GOT3 (cell line): ENCODE measurements at places on chromosomes 12 and 14.

DNA sequence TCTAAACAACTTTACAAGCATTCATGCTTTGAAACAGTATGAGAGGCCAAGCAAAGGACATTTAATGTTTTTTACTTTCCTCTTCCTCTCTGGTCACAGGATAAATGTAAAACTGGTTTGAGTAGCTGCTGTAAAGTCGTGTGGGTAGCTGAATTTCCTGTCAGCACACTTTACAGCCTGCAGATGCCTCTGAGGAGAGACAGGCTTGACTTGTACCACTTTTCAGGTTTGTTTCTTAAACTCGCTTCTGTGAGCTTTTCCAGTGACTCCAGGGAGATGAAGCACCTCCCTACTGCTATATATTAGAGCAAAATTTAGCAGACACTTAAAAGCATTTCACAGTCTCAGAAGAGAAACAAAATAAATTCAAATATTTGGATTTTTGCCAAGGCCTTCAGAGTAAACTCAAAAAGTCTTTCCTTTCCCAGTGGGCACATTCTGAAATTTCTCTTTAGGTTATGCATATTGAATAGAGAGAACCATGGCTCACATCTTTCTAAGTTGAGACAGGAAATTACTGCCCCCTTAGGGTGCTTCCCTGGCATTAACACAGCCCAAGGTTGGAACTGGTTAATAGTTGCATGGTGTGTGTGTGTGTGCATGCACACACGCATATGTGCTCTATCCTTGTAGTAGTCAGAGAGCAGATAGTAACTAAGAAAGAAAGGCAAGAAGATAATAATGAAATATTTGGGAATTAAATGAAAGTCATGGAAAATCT, 557.3 kb upstream of the MIS18BP1 start:
- no peak for DNase-seq

DNA sequence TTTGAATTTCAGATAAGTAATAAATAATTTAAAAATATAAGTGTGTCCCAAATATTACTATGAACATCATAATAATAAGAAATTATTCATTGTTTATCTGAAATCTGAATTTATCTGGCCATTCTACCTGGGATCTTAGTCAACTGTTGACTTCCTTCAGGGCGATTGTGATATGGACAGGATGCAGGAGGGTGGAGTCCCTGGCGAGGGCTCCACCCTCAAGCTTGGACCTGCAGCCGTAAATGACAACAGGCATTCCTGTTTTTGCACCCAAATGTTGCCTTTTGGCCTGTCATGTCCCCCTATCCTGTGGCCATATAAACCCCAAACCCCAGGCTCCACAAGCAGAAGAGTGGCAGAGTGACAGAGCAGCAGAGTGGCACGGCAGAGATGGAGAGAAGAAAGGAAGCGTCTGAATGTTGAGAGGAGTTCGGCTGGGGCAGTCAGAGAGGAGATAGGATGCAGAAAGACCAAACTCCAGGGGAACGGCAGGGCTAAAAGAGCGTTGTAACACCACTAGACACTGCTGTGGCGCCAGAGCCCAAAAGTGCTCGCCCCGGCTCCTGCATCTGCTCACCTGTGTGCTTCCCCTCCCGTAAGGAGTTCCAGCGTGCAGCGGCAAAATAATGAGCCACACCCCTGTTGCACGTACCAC, 39.4 kb upstream of the FUT8 start:
- no peak for DNase-seq

GRCh38 chr12:94312378-94312777, 147.3 kb downstream of the CEP83 start:
- no peak for DNase-seq

DNA sequence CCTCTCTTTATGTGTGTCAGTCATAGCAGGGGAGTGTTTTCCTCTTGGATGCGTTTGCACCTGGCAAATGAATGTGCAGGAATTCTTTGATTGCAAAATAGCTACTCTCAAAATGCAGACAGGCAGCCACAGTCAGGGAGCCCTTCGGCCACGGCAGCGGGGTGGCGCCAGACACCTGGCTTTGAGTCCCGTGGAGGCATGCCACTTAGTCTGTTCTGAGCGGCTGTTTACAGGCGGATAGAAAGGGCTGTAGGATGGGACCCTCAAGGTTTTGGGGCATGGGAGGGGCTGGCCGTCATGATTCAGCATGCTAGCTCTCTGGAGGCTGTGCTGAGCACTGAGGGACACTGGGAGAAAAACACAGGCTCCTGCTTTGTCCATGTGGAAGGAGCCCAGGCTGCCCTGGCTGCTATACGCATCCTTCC, 117.1 kb downstream of the SLC25A47 start:
- DNase-seq, result no peak

DNA sequence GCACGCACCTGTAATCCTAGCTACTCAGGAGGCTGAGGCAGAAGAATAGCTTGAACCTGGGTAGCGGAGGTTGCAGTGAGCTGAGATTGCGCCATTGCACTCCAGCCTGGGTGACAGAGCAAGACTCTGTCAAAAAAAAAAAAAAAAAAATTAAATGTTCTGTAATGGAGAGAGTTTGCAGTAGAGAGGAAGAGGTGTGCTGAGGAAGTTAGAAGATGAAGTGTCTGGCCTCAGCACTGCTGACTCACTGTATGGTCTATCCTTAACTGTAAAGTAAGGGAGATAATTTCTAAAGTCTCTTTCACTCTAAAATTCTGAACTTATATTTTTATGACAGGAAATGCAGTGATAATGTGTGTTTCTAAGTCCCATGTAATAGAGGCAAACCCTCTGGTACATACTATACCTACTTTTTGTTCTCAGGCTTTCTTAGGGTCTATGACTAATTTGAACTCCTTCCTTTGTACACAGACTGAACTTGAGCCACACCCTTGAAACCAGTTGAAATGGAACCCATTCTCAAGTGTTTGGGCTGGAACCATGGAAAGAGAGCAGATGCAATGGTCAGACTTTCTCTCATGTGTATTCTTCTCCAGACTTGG, 278.1 kb upstream of the FAR2 start:
- DNase-seq, result no peak

GRCh38 chr12:14357486-14357885, 8.0 kb upstream of the ATF7IP start:
- no peak for DNase-seq

DNA sequence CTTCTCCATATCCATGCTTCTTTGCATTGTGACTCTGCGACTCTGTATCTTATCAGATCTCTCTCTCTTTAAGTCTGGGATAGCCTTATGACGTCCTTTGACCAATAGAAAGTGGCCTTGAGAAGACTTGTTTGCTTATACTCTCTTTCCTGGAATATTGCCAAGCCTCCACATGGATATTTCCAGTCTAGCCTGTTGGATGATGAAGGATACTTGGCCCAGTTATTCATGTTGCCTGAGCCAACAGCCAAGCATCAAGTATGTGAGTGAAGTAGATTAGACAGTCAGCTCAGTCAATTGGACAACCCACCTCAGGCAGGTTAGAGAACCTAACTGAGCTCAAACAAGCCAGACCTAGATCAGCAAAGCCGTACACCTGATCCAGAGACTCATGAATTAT, 864.2 kb upstream of the MGAT4C start:
- DNase-seq, result no peak

DNA sequence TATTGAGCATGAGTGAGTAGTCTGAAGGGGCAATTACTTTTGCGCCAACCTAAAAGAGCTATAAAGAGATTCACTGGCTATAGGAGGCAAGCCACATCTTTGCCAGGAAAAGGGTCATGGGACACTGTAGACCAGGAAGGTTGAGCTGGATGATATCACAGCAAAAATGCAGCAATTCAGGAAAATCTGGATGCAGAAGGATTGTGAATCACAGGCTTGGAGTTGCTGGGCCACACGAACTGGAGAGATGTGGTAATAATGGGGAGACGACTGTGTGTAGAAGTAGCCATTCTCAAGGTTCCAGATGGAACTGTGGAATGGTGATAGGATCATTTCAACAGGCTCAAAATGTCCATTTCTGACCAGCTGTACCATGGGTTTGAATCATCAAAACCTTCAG, 151.4 kb upstream of the DAAM1 start:
- no peak for DNase-seq

- no peak for DNase-seq
These were observed 39.8 kb downstream of the TMPRSS12 start for GRCh38 chr12:50882563-50882962.

DNA sequence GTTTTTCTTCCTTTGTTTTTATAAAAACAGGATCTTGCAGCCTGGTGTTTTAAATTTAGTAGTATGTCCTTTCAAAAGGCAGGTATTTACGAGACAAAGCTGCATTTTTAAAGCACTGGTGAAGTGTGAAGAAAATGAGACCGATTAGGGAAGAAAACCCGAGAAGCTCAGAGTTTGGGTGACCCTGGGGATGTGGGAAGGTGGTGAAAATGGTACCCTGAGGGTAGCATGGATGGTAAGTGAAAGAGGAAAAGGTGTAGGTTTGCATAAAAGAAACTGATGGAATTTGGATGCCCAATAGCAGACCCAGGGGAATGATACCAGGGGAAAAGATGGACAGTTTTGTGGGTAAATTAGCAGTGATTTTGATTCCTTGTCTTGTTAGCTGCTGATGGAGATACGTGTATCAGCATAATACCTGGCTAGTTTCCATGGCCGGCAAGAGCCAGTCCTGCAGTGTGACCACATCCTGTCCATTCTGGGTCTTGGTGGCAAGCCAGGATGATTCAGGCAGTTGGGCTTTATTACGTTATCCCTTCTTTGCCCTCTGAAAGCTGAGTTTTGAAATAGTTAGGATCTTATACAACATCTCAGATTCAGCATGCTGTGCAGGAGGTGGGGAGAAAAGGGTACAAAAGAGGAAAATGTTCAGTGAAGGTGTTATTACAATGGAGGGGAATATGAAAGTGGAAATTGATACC, 8.9 kb downstream of the BICD1 start:
- DNase-seq, result peak; percentile 48

GRCh38 chr12:69062621-69063237, 129.8 kb upstream of the CPM start:
- DNase-seq, result no peak

DNA sequence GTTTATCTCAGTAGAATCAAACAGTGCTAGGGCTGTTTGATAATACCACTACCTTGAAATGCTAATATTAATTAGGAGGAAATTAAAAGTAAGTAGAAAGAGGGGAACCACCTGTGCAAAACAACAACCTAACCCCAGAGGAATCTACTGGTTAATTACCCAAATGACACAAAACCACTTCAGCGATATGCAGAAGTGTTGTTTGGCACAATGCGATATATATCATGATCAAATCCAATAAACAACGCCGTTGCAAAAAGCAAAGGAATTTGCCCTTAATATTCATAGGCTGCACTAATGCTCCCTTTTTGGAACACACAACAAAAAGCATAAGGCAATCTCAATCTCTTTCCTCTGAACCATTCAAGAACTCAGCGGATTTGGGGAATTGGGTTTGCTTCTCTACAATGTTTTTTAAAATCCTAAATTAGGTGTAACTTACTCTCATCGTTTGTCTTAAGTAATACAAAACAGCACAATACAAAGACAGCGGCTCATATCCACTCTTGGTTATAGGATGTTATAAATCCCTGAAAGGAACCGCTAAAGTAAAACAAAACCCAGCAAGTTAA, 1.5 kb downstream of the MAP4K5 start:
- DNase-seq, result no peak

- DNase-seq, result no peak
These were observed 127.2 kb upstream of the ATF7IP start for GRCh38 chr12:14238221-14238792.

GRCh38 chr14:26499546-26499945, 98.3 kb downstream of the NOVA1 start:
- DNase-seq, result no peak

DNA sequence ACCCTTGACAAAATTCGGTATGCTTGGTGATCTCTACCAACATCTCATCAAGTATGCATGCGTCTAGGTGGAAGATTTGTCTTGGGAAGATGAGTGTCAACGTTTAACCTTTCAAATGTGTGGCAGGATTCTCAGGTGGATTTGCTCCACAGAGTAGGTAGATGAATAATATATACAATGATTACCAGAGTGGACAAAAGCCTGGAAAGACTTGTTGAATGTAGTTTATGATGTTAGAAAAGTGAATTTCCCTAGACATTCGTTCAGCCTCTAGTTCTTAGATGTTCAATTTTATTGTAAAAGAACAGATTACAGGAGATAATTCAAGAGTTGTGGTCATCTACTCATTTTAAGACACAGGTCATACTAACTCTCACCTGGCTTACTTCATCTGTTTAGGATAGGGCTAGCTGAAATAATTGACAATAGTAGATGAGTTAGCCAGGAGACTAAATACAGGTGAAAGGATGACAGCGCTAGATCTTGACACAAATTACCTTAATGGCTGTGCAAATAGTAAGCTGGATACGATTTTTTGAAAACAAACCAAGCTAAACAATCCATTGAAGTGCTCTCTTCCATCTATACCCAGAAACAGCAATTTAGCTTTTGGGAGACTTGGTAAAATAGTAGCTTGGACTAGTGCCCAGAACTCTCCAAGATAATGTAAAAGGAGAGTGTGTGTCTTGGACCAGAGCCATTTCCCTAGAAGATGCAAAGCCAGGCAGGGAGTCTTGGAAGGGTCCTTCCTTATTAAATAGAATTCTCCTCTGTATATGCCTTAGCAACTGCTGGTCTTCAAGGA, 168.0 kb downstream of the DACT1 start:
- DNase-seq, result no peak

DNA sequence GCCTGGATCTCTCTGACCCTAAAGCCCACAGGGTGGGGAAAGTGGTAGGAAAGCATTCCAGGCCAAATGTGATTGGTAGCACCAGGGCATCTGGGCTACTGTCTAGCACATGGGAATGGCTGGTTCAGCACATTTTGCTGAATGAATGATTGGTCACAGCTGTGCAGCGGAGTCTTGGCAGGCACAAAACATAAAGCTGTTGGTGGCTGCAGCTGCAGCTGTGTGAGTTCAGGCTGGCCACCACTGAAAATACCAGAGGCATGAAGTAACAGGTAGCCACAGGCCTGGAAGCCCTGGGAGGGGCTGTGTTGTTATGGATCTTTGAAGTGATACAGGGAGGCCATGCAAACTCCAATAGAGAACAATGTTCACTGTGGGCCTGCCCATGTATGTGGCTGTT, 72.7 kb downstream of the MYRFL start:
- peak; percentile 98 for DNase-seq

DNA sequence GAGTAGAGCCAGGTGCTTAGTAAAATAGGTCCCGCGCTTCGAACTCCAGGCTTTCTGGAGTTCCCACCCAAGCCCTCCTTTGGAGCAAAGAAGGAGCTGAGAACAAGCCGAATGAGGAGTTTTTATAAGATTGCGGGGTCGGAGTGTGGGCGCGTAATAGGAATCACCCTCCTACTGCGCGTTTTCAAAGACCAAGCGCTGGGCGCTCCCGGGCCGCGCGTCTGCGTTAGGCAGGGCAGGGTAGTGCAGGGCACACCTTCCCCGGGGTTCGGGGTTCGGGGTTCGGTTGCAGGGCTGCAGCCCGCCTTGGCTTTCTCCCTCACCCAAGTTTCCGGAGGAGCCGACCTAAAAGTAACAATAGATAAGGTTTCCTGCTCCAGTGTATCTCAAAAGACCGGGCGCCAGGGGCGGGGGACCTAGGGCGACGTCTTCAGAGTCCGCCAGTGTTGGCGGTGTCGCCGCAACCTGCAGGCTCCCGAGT, 3.6 kb downstream of the SSTR1 start:
- no peak for DNase-seq
